ENCODE measurements at places on chromosomes 6 and 20.

GRCh38 chr6:107784669-107785068 is 39.4 kb downstream of the SCML4 start:
- DNase-seq = no peak

- no peak for DNase-seq
These were observed 11.8 kb downstream of the RIPOR2 start for GRCh38 chr6:24923885-24924401.

- DNase-seq = no peak
These were observed 753.3 kb upstream of the MARCKS start for GRCh38 chr6:113103634-113104361.

- DNase-seq = peak; percentile 52
These were observed 377.7 kb downstream of the BTBD9 start for GRCh38 chr6:38262026-38262425.

DNA sequence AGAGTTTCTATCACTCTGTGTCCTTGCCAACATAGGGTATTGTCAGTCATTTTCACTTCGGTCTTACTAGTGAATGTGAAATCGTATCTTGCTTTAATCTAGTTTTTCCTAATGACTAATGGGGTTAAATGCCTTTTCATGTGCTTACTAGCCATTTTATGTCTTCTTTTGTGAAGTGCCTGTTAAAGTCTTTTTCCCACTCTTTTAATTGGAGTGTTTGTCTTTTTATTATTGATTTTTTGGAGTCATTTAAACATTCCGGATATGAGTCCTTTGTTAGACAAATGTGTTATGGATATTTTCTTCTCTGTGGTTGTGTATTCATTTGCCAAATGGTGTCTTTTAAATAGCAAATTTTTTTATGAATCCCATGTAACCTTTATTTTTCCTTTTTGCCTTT is 194.6 kb downstream of the CDH26 start:
- DNase-seq = no peak

DNA sequence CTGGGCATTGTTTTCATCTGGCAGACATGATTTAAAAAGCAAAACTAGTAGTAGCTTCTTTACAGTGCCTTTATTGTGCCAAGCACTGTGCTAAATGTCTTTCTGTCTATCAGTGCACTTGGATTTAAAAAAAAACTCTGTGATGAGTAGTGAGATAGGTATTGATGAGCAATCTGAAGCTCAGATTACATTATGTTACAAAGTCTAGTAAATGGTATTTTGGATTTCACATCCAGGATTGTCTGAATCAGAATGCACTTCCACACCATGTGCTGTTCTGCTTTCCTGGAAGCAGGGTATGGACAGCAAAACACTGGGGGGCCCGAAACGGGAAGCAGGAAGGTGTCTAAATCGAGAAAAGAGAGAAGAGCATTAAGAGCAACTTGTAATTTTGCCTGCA is 103.4 kb upstream of the CCN2 start:
- DNase-seq = peak; percentile 40

DNA sequence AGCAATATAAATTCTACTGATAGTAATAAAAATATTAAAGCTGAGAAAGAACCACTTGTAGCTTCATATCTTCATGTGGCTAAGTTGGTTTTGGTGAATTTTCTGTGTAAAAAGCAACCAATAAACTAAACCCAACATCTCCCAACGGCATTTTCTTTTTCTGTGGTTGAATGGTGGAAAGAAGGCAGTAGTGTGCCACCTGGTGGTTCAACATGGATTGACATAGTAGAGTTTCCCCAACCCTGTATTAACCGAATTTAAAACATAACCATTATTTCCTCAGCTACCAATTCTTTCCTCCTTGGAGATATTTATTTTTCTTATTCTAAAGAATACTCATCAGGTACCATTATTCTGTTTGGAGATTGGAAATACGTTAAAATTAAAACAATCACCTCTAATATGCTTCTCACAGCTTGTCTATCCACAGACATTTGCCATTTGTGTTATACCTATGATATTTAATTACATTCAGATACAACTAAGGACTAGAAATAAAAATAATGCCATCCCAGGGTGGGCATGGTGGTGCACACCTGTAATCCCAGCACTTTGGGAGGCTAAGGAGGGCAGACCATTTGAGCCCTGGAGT is 117.1 kb upstream of the EEF1E1 start:
- peak; percentile 34 for DNase-seq

- DNase-seq = no peak
These were observed 258.0 kb upstream of the SOX4 start for GRCh38 chr6:21335591-21335990.

DNA sequence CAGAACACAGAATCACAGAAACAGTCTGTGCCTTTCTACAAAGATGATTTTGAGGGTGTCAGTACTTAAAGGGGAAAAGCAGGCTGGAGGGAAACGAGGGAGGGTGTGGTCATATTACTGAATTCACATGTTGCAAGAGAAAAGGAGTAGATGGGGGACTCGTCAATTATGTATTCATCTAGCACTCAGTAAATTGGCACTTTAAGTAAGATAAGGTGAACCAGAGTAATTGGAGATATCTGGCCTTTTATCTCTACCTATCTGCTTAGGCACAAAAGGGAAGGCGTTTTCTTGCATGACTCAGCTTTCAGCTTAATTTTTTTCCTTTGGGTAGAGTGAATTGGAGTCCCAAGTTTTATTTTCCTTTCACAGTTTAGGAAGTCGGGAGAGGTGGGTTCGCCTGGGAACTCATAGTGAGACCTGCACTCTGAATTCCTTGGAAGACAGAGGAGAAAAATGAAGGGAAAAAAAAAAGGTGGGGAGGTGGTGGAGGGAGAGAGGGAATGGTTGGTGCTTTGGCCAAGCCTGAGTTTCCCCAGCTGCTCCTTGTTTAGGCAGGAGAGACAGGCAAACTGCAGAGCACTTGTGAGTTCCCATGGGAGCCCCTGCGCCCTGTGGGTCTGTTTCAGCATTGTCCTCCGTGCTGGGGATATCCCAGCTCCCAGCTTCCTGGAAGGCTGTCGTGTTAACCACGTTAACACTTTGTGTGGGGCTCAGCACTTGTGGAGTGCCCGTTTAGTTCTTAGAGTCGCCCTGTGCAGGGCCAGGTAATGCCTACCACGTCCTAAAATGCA is 19.7 kb upstream of the GTSF1L start:
- DNase-seq = no peak

DNA sequence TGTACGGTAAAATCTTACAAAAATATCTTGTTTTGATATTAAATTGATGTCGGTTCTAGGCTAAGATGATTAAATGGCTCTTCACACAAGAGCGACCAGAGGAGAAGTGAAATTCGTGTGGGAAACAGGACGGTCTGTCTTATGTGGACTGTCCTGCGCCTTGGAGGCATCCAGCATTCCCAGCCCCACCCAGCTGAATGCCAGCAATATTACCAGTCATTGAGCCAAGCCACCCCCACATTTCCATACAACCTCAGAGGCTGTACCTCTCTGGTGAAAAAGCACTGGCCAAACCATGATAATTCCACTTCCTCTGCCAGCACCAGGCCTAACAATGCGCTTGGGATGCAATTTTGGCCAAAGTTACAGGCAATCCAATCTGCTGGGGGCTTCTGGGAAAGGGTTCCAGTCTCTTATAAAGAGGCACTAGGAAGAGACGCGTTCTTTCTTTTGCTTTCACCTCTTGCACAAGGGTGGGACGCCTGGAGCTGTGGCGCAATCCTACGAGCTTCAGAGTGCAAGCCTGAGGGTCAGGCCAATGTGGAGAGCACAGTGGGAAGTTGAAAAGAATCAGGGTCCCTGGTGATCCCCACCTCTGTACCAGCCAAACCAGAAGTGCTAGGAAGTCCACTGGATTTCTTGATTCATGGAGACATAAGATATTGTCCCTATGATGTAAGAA is 213.1 kb downstream of the PREX1 start:
- no peak for DNase-seq

DNA sequence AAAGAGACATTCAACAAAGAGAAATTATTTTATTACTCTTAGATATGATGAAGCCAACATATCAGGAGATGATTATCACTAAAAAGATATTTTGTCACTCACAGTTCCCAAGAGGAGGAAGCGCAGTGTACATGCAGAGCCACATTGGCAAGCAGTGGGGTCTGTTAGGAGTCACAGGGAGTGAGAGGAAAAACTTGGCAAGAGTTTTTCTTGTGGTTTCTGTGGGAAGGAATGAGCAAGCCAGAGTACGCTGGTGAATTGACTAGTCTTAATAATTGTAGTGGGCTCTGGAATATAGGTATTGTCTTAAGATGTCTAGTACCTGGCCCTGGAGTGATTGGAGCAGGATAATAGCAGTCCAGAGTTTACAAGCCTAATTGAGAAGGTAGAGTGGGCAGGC is 1095.2 kb downstream of the GRIK2 start:
- peak; percentile 2 for DNase-seq

DNA sequence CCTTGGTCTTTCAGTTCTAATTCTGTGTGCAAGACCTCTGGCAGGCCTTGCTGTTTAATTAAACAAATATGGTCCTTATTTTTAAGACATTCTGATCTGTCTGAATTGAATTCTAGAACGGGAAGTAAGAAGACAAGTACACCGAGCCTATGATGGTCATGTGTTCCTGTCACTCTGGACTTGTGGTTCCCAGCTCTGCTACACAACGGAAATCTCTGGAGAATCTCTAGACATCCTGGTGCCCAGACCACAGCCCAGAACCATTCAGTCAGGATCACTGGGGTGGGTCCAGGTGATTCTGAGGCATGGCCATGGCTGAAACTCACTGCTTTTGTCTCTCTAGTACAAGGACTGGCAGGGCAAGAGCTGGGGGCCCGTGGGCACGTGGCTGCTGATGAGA is 15.9 kb upstream of the KCNK16 start:
- DNase-seq = no peak

- DNase-seq = no peak
These were observed 182.7 kb upstream of the FERMT1 start for GRCh38 chr20:6305536-6305935.

GRCh38 chr6:23446469-23446967 is 679.5 kb upstream of the NRSN1 start:
- DNase-seq = peak; percentile 28

DNA sequence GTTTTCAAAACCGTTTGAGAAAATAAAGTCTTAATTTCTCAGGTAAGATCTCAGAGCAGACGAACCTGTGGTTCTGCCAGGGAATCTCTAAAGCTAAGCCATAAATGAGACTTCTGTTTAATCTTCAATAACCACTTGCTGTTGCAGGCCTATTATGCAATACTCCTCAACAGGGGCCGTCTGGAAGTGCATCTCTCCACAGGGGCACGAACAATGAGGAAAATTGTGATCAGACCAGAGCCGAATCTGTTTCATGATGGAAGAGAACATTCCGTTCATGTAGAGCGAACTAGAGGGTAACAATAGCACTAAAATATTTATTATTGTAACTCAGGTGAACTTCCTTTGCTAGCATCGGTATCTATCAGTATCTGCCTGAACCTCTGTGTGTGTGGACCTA is 223.7 kb downstream of the ARHGAP18 start:
- DNase-seq = no peak

DNA sequence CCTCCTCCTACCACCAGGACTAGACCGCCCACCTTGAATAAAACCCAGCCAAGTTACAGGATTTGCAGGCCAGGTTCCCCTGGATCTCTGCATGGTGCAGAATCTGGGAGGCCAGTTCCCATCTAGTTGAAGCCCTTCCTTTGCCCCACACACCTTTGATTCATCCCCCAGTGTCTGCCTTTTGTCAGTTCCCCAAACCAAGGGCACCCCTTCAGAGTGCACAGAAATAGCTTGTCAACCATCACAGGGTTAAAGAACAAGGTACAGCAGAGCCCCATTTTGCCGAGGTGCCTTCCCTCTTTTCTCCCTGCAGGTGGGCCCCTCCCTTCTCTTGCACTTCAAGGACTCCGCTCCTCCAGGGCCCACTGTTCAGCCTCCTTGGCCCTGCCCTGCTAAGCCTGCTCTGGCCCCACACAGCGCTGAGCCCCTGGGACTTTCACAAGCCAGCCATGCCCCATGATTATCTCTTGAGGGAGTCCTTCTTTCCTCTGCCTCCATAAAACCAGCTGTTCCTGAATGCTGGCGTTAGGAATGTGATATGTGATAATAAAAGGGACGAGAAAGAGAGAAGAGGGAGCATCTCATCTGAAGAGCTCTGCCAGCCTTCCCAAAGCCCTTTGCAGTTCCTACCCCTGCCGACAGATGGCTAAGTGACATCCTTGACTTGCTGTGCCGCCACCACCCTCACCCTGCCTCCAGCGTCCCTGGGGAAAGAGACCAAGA is 280.3 kb downstream of the CDC5L start:
- DNase-seq = no peak

- no peak for DNase-seq
These were observed 1.7 kb downstream of the CDC25B start for GRCh38 chr20:3797592-3798372.

DNA sequence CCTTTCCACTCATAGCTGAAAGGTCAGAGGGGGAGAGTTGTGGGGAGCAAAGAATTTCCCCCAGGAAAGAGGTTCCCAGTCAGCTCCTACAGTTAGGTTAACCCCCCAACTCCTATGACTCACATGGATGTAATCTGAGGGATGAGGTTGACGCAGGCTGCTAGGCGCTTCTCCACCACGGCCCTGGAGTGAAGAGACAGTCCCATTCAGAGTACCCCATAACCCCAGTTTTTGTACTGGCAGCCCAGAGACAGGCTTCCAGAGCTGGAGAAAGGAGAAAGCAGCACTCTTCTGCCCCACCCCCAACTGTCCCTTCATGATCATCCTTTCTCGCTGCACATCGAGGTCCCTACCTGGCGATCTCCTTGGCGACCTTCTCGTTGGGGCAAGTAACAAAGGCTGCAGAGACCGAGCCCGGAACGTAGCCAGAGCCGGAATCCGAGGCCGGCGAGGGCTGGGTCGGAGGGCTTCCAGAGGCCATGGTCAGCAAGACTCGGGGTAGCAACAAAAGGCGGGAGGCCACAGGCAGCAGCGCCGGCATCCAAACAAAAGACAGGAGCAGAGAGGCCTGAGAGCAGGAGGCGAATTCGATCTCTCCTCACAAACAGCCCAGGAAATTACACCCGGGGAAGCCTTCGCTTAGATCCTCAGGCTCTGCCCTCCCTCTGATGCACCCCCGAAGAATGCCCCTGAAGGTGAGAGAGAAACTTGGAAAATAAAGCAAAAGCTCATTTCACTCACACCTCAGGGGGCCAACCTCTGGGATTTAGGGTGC is 592 bp downstream of the CUTA start:
- DNase-seq = peak; percentile 35

GRCh38 chr6:49576618-49577017 is 26.1 kb downstream of the C6orf141 start:
- DNase-seq = no peak

DNA sequence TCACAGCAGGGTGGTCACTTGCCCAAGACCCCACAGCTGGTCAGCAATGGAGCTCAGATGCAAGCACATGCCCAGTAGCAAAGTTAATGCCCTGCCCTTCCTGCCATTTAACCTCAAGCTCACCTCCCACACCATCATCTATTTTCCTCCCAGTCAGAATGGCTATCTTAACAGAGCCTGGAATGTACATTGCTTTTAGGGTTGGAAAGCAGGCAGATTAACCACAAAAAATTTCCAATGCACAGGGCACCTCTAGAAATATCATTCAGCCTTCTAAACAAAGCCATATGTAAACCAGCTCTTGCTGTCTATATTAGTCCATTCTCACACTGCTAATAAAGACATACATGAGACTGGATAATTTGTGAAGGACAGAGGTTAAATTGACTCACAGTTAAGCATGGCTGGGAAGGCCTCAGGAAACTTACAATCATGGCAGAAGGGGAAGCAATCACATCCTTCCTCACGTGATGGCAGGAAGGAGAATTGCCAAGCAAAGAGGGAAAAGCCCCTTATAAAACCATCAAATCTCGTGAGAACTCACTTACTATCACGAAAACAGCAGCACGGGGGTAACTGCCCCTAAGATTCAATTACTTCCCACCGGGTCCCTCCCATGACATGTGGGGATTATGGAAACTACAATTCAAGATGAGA is 106.9 kb downstream of the FYN start:
- no peak for DNase-seq

GRCh38 chr20:6269168-6269873 is 146.5 kb upstream of the FERMT1 start:
- no peak for DNase-seq

All from fibroblast of the conjunctiva (primary cell).